ENCODE measurements at places on chromosomes 16 and 17.

DNA sequence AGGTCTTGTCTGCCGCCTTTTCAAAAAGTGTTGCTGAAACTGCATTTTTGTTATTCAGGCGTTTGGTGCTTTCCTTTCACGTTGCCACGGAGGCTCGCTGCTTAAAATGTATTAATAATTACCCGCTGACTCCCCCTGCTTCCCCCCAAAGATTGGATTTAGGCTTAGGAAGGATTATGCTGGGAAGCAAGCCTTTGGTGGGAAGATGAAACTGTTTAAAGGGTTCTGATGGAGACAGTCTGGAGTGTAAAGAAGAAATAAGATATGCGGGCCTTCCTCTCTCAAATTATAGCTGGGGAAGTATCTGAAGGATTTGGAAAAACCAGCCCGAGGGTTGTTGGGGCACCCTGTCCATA, 1.1 kb downstream of the KSR1 start:
- no peak for DNase-seq

DNA sequence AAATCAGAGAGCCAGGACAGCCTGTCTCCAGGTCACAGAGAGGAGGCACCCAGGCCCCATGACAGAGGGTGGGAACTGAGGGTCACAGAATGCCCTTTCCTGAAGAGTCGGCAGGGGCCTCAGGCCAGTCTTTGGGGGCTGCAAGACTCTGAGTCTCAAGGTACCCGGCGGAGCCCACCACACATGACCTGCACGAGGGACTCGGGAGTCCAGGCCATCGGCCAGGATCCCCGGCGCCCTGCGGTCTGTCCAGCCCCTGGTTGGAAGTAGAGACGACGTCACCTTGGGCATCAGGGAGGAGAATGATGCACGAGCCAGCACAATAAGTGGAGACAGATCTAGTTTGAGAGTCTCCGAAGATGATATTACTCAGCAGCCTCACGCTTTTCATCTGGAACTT, 234.7 kb upstream of the SDK2 start:
- no peak for DNase-seq

DNA sequence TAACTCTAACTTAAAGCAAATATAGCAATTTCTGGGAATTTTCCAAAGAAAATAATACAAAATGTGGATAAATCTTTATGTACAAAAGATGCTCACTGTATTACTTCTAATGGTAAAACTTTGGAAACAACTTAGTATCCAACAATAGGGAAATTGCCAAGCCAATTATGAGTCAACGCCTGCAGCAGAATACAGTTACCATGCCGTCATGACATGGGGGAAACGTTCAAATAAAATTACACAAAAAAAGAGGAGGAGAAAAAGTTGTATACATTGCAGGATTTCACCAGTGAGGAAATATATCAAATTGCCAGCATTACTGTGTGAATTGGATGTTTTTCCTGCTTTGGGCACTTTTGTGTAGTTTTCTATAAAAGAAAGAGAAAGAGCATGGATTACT, 469.6 kb downstream of the SOX9 start:
- no peak for DNase-seq

- DNase-seq = no peak
Measured at GRCh38 chr17:50045154-50045553, 10.8 kb upstream of the ITGA3 start.

GRCh38 chr16:68290450-68290849, 20.3 kb downstream of the SLC7A6OS start:
- DNase-seq = no peak

- DNase-seq = no peak
Measured at GRCh38 chr17:7019839-7020519, 2.9 kb upstream of the BCL6B start.

DNA sequence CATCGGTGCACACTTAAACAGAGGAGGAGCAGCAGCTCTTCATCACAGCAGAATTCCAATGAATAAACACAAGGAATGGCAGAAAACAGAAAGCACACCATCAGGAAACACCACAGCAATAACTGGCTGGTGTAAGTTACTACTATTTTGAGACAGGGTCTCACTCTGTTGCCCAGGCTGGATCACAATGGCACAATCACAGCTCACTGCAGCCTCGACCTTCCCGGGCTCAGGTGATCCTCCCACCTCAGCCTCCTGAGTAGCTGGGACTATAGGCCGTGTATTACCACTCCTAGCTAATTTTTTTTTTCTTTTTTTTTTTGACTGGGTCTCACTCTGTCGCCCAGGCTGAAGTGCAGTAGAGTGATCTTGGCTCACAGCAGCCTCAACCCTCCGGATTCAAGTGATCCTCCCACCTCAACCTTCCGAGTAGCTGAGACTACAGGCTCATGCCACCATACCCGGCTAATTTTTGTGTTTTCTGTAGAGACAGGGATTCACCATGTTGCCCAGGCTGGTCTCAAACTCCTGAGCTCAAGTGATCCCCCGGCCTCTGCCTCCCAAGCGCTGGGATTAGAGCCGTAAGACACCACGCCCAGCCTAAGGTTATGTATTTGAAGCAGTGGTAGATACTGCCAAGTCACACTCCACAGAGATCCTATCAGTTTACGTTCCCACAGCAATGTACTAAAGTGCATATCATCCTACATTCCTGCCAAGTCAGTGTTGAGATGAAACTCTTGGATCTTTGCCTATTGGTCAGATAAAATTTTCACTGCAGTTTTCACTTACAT, 20.7 kb downstream of the TRAP1 start:
- no peak for DNase-seq

- DNase-seq = no peak
Measured at GRCh38 chr17:21089933-21090901, 36.5 kb upstream of the DHRS7B start.

DNA sequence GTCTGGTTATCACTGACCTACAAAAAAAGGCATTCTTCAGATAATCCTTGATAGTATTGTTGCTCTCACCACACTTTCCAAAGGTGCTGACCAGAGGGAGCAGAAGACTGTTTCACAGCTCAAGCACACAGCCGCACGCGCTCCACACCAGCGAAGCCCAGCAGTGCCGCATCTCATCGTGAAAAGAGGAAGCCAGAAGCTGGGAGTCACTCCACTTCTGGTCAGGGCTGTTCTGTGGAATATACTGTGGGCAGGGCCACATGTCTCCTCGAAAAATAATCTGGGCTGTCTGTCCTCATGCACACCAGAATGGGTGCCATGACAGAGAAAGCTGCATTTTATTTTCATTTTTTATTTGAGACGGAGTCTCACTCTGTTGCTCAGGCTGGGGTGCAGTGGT, 7.3 kb upstream of the PRSS36 start:
- no peak for DNase-seq

GRCh38 chr17:76740329-76741118, 2.6 kb downstream of the MFSD11 start:
- DNase-seq = no peak

GRCh38 chr16:66478733-66479511, 51.8 kb downstream of the BEAN1 start:
- peak; percentile 69 for DNase-seq

DNA sequence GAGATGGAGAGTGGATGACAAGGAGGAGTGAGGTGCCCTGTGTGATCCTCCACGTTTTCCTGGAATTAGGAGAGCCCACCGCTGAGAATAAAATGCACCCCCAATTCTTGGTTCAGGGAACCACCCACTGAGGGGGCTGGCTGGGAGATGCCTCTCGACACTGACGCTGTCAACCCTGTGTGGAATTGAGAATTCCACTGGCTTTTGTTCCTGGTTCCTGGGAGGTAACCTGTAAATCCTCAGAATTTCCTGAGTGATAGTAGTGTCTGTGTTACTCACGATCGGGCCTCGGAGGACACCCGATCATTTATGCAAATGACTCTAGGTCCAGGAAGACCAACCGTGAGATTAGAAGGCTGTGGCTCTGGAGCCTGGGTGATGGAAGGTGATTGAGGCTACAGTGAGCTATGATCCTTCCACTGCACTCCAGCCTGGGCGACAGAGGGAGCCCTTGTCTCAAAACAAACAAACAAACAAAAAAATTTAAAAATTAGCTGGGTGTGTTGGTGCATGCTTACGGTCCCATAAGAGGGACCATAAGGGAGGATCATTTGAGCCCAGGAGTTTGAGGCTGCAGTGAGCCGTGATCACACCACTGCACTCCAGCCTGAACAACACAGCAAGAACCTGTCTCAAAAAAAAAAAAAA, 11.7 kb upstream of the PRPSAP1 start:
- DNase-seq = no peak

GRCh38 chr17:75642182-75642783, 9.0 kb downstream of the SMIM5 start:
- no peak for DNase-seq

DNA sequence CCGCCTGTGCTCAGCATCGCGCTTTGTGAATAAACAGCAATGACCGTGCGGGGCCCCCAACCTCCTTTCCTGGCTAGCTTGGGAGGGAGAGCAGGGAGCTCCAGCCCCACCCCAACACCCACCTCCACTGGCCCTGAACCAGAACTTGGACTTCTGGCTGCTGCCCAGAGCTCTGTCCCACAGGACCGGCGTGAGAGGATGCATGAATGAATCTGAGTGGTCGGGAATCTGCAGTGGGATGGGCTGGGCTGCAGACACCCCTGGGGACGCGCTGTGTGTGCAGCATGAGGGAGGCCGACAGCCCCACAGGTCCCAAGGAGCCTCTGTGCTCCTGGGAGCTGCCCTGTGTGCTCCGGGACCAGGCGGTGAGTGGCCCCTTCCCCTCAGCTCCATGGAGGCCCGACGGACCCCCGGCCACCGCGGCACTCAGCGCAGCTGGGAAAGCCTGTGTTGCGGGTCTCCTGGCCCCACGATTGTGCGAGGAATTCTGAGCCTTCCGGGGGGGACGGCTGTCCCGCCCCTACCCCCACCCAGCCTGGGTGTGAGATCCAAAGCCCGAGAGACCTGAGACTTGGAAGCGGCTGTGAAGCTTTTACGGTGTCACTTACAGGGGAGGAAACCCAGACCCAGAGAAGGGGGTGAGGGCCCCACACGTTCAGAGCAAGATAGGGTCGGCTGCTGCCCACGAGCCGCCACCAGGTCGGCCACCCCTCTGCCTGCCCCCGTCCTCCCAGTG, 5.4 kb downstream of the PIEZO1 start:
- no peak for DNase-seq

GRCh38 chr17:38703742-38704605, 1.1 kb upstream of the MLLT6 start:
- DNase-seq = peak; percentile 61

DNA sequence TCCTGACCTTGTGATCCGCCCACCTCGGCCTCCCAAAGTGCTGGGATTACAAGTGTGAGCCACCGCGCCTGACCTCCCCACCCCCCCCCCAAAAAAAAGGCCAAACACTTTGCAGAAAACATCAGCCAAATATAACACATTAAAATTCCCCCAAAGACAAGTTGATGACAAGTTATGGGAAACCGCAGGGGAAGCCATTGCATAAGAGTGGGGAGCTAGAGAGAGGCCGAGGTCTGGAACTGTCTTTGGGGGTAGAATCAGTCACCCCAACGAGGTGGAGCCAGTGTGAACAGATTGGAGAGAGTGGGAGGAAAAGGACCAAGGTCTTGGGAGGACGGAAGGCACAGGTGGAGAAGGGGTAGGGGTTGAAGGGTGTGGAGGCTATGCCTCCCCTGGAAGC, 2.8 kb downstream of the DRC3 start:
- DNase-seq = no peak

DNA sequence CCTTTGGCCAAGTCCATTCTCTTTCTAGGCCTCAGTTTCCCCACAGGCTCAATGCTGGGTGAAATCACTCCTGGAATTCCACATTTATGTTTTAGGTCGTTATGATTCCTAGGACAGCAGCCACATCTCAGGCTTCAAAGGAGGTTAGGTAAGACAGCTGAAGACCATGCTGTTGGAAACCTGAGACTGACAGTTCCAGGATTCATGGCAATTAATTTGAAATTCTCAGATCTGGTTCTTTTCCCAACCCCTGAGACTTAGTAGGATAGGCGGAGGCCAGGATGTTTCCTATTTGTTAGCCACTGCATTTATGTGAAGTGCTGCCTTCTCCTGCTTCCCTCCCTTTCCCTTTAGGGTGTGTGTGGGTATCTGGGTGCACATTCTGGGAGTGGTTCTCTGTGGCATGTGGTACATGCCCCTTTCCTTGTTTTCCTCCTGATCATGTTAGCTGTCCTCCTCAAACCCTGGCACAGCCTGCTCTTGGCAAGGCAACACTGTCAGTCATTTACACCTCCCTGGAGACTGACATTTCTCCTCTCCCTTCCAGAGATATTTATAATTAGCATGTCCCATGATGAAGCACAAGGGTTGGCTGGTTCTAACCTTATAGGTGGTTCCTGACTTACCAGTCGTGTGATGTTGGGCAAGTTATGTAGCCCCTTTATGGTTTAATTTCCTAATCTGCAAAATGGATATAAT, 91.4 kb upstream of the SALL1 start:
- DNase-seq = no peak

DNA sequence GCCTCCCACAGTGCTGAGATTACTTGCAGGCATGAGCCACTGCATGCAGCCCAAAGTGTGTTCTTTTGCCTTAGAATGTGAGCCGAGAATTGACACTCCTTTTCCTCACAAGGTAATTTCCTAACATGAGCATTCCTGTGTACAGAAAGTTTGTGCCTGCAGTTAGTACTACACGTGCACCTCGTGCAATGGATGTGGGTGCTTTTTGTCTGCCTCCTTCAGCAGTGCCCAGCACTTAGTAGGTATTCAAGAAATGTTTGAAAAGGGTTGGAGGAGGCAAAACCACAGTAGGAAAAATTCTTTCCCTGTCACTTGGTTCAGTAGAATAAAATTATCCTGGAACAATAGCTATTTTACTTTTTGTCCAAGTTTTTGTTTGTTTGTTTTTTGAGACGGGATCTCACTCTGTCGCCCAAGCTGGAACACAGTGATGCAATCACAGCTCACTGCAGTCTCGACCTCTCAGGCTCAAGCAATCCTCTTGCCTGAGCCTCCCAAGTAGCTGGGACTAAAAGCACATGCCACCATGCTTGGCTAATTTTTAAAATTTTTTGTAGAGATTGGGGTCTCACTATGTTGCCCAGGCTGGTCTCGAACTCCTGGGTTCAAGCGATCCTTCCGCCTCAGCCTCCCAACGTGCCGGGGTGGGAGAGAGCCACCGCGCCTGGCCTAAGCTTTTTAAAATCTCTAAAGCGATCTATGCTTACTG, 2.4 kb downstream of the NDE1 start:
- DNase-seq = no peak

- DNase-seq = no peak
Measured at GRCh38 chr17:59848778-59849177, 44.0 kb downstream of the TUBD1 start.

- DNase-seq = no peak
Measured at GRCh38 chr17:59420901-59421300, 89.4 kb downstream of the YPEL2 start.

GRCh38 chr17:40550608-40551007, 14.7 kb downstream of the CCR7 start:
- DNase-seq = no peak

- no peak for DNase-seq
Measured at GRCh38 chr17:81513753-81514488, 1.3 kb upstream of the ACTG1 start.

All from omental fat pad (tissue), 4 donors.